ENCODE measurements at places on chromosomes 12 and 14. TPM values are rescaled to one million over a fixed set of nuclear protein-coding genes. Genes with fewer than 3 reads are reported as not detected.

The ASIC1 gene
- 1.5 TPM for total RNA-seq

The RCOR1 gene
- 9.8 TPM for total RNA-seq

The TAMALIN gene
- 15.9 TPM for total RNA-seq

The NGB gene
- total RNA-seq: not detected

The GALC gene
- total RNA-seq: 19.1 TPM

The RTL1 gene
- total RNA-seq: not detected

The SLC24A4 gene
- under 0.01 TPM for total RNA-seq

The PRR4 gene
- 0.73 TPM for total RNA-seq

The NAA25 gene
- total RNA-seq: 17.9 TPM

The CD69 gene
- total RNA-seq: not detected

The GLIPR1L2 gene
- 1.3 TPM for total RNA-seq

The DBX2 gene
- total RNA-seq: not detected

The ASPG gene
- not detected for total RNA-seq

The ING4 gene
- total RNA-seq: 53.5 TPM

The FAM161B gene
- total RNA-seq: 4.1 TPM

The TMEM229B gene
- 2.0 TPM for total RNA-seq

The CDCA4 gene
- 9.6 TPM for total RNA-seq

The ZFHX2 gene
- total RNA-seq: 0.66 TPM

The GRIP1 gene
- not detected for total RNA-seq

The KRT83 gene
- not detected for total RNA-seq

The KRT85 gene
- not detected for total RNA-seq

The FITM1 gene
- 0.44 TPM for total RNA-seq

The SLC39A2 gene
- total RNA-seq: not detected

The CD163 gene
- not detected for total RNA-seq

The TAS2R13 gene
- 4.7 TPM for total RNA-seq

The DEGS2 gene
- total RNA-seq: under 0.01 TPM

The BCL11B gene
- total RNA-seq: under 0.01 TPM

The SOAT2 gene
- total RNA-seq: not detected

The ACOT6 gene
- total RNA-seq: not detected

The TMEM52B gene
- not detected for total RNA-seq

The AQP6 gene
- total RNA-seq: not detected

The AMN gene
- total RNA-seq: 0.15 TPM

The SPTB gene
- total RNA-seq: under 0.01 TPM

The EAPP gene
- 46.3 TPM for total RNA-seq

The AKAP6 gene
- total RNA-seq: 0.29 TPM

The IFNG-AS1 gene
- total RNA-seq: not detected

The IFT81 gene
- total RNA-seq: 34.9 TPM

The IKZF4 gene
- total RNA-seq: 1.2 TPM
